CD4-positive, CD25-positive, alpha-beta regulatory T cell (primary cell): ENCODE measurements at places on chromosomes 6 and 20.

- DNase-seq, result no peak
Observed at GRCh38 chr6:5204376-5204775, 56.4 kb downstream of the LYRM4 start.

GRCh38 chr20:58069207-58069606, 159.2 kb downstream of the ANKRD60 start:
- no peak for DNase-seq

DNA sequence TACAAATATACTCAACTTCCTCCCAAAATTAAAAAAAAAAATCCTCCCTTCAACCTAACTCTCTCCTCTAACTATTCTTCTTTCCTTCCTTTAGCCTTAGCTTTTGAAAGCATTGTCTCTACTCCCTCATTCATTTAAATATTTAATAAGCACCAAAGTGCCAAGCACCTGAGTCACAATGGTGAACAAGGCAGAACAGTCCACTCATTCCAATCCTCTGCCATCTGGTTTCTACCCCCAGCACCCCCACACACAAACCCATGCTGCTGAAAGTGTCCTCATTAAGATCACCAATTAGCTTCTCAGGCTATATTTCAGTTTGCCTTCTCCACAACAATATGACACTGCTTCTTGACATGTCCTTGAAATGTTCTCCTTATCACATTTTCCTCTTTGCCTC, 76.3 kb downstream of the DTNBP1 start:
- no peak for DNase-seq

- DNase-seq, result no peak
Observed at GRCh38 chr6:129493354-129493902, 216.5 kb downstream of the ARHGAP18 start.

DNA sequence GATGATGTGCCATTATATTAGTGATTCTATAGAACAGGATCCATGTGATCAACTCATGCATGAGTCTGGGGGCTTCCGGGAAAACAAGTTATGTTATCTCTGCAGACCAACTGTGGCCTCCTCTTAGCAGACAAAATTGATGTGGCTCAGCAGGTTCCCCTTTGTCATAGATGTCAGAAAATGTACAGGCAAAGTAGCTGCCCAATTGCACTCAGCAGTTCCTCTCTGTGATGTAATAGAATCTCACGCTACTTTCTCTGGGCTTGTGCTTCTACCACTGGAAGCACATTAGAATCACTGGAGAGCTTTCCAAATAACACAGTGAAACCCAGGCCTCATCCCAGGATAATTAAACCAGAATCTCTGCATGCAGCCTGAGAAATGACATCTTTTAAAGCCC, 253.1 kb downstream of the SLC24A3 start:
- DNase-seq, result no peak

GRCh38 chr20:1341561-1342265, 12.8 kb upstream of the SDCBP2 start:
- DNase-seq, result no peak

DNA sequence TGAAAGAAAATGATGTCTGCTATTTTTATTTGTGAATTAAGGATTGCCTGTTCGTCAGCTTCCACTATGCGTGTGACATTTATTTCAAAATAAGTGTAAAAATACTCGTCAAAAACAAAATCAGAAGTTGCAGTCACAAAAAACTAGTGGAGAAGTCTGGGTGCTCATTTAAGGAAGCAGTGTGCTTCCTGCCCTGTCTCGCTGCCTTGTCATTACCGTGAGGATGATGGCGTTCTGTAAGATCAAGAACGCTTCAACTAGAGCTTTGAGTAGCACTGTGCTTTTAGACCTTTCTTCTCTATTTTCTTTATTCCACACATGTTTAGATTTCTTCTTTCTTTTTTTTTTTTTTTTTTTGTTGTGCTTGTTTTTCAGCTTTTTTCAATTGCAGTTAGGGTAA, 186.9 kb downstream of the TBC1D7 start:
- no peak for DNase-seq

DNA sequence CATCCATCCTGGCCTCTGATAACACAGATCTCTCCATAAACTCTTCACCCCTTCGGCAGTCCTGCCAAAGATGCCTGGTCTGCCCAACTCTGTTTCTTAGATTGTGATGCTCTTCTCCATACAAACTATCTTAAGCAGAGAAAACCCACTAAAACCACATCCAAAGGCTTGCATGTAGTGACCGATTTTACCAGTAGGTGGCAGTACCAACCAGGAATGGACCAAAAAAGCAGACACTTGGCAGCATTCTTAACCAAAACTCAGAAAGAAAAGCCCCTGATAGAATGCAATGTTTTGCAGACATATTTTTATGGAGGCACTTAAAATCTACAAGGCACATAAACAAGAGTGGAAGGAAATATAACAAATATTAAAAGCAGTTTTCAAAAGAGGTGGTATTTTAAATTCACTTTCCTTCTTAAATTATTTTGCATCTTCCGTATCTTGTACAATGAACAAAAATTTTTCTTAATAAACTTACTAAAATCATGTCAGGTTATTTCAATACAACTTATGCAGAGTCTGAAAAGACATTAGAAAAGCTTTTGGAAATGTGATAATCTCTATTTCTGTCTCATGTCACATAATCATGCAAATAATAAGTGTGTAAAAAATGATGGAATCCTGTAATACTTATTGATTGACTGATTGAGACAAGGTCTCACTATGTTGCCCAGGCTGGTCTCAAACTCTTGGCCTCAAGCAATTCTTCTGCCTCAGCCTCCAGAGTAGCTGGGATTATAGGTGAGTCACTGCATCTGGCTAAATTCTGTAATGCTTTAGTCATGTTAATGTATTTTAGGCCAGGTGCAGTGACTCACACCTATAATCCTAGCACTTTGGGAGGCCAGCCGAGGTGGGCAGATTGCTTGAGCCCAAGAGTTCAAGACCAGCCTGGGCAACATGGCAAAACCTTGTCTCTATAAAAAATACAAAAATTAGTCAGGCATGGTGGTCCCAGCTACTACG, 29.4 kb downstream of the LRP11 start:
- DNase-seq, result peak; percentile 80

DNA sequence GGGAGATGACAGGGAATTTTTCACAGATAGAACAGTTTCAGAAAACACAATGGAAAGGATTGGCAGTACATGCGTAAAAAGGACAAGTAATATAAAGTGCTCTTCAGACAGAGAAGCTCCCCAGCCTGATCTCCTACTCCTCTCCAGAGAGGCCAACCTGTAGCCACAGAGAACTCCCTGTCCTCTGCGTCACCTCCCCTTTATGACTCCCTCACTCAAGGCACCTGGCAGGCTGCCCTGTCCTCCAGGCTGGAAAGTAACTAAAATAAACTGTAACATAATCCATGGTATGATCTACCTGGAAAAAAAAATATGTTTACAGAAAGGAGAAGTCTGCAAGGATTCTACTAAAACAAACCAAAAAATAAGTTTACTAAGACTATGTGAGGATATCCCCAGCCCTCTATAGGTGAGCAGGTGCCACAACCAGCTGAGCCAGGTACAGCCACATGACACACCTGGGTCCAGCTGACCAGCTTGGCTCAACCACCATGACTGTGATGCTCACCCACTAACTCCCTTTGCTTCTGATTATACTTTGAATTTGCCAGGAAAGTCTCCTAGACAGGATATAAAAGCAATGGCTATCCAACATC, 29.2 kb downstream of the MBOAT1 start:
- no peak for DNase-seq

DNA sequence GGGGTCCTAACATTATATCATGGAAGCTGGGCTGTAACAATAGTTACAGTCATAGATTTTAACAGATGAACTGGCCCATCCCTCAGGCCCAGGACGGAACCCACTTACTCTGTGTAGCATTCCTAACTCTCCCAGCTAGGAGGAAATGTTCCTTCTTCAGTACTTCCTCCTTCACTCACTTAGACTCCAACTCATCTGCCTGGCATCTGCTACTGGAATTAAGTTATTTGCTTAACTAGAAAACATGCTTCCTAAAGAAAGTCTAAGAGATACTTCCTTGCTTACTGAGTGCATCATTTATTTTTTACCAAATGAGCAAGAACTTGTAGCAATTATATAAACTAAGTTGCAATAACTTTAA, 20.5 kb downstream of the GCLC start:
- no peak for DNase-seq

GRCh38 chr6:105212587-105212986, 32.8 kb upstream of the POPDC3 start:
- DNase-seq, result no peak

- DNase-seq, result no peak
Observed at GRCh38 chr20:24572862-24573261, 103.4 kb downstream of the SYNDIG1 start.

DNA sequence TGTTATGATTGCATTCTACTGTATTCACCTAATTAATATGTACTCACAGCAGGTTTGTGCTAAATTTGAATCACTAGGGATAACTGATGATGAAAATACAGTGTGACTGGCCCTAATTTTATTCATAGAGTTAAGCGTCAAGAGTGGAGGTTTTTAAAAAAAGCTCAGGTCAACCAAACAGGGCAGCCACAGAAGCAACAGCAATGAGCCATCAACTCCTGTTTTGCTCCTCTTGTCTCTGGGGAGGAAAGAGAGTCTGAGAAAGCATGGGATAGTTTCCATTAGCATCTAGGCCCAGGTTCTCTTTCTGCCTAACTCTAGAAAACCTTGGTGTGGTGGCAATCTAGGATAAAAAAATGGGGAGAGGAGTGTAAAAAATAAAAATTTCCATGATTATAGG, 122.1 kb downstream of the OGFRL1 start:
- no peak for DNase-seq

- DNase-seq, result no peak
Observed at GRCh38 chr6:83119742-83120300, 52.4 kb downstream of the DOP1A start.

GRCh38 chr6:33744895-33745546, 1.7 kb downstream of the IP6K3 start:
- no peak for DNase-seq
